ENCODE measurements at places on chromosomes 16 and 17.

GRCh38 chr16:8948831-8949230 lies 14.9 kb downstream of the USP7 start:
- no peak for DNase-seq

- no peak for DNase-seq
Measured at GRCh38 chr17:1390432-1391367, 9.3 kb downstream of the YWHAE start.

DNA sequence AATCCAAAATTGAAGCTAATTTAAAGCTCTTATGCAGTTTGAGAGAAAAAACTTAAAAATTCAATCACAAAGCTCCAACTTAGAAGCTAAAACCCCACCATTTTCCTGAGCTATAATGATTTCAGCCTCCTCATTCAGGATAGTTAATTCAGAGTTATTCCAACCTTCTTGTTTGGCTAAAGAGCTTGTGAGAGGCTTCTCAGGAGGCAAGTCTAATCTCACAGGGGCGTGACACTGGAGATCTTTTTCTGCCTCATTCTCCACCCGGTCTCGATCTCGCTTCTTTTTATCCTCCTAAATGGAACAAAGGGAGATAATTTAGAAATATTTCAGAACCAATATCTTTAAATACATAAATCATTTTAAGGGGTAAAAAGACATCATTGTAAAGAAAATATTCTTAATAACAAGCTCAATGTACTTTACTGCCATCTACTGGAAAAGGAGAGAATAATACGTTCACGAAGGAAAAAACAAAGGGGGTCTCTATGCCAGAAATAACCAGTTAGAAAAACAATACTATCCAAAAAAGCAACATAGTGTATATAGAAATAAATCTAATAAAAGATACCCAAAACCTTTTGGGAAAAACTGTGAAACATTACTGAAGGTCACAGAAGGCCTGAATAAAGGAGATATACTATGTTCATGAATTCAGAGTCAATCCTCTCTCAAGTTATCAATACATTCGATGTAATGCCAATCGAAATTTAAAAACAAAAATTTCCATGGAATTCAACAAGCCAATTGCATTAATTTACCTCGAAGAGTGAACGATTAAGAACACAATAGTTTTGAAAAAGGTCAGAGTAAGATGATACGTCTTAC lies 13.9 kb downstream of the BRD7 start:
- no peak for DNase-seq

GRCh38 chr16:58733248-58733670 lies 857 bp downstream of the GOT2 start:
- DNase-seq, result no peak

- DNase-seq, result no peak
Measured at GRCh38 chr17:74738051-74738996, 1.3 kb downstream of the RAB37 start.

GRCh38 chr16:30996985-30997724 lies 12.1 kb downstream of the HSD3B7 start:
- peak; percentile 53 for DNase-seq

DNA sequence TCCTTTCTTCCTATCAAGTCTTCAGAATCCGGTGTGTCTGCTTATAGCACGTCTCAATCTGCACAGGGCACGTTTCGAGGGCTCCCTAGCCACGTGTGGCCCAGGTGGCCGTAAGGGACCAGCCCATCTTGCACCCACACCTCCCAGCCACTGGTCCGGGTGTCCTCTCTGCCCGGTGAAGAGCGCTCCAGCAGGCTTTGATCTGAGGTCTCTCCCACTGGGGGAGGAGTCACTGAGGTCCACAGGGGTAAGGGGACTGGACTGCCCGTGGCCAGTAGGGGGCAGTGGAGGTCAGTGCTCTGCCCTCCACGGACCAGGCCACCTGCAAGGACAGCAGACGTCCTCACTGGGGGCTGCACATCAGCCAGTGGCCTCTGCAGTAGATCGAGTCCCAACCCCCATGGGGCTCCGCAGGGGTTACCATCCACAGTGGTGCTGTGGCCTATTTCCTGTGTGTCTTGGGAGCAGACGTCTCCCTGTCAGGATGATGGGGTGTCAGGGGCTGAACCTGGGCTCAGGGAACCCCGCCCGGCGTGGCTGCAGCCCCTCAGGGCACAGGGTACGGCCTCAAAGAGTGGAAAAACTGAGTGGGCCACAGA lies 204.1 kb upstream of the CIBAR2 start:
- no peak for DNase-seq

- DNase-seq, result no peak
Measured at GRCh38 chr16:22417019-22417418, 42.6 kb upstream of the CDR2 start.

- DNase-seq, result no peak
Measured at GRCh38 chr16:82459580-82460256, 167.1 kb upstream of the CDH13 start.

GRCh38 chr17:8696426-8696825 lies 48.2 kb downstream of the CCDC42 start:
- no peak for DNase-seq

GRCh38 chr17:63282455-63282854 lies 163.7 kb downstream of the CYB561 start:
- DNase-seq, result no peak

DNA sequence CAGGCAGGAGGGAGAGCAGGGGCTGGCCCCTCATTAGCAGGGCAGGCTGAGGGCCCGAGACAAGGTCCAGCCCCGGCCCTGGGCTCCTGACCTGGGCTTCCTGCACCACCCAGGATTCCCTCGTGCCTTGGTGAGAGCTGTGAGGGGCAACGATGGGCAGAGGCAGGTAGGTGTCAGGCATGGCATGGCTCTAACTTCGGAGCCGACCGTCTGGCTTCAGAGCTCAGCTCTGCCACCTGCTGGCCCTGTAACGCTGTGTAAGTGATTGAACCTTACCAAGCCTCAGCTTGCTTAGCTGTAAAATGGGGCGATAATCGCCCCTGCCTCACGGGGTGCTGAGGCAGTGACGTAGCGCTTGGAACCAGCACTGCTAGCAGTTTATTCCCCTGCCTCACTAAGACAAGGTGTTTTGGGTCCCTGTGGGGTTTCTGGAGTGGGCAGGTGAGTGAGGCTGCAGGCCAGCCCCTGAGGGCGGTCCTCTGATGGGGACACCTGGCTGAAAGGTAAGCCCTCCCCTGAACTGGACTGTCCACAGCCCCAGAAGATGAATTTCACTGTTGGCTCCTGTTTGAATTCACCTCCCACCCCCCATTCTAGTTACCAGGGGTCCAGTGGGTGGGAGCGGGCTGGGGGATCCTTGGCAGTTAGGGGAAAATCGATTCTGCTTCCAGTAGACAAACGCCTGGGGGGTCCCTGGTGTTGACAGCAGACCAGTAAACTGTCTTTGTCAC lies 184.8 kb upstream of the GSE1 start:
- no peak for DNase-seq

GRCh38 chr17:76700617-76701470 lies 9.9 kb downstream of the MXRA7 start:
- DNase-seq, result no peak

DNA sequence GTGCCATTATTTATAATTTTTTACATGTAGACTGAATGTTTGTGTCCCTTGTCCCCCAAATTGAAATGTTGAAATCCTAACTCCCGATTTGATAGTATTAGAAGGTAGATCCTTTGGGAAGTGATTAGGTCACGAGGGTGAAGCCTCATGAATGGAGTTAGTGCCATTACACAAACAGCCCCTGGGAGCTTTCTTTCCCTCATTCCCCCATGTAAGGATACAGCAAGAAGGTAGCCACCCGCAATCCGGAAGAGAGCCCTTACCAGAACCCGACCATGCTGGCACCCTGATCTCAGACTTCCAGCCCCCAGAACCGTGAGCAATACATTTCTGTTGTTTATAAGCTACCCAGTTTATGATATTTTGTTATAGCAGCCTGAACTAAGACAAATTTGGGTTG lies 143.2 kb downstream of the NPIPB5 start:
- no peak for DNase-seq

DNA sequence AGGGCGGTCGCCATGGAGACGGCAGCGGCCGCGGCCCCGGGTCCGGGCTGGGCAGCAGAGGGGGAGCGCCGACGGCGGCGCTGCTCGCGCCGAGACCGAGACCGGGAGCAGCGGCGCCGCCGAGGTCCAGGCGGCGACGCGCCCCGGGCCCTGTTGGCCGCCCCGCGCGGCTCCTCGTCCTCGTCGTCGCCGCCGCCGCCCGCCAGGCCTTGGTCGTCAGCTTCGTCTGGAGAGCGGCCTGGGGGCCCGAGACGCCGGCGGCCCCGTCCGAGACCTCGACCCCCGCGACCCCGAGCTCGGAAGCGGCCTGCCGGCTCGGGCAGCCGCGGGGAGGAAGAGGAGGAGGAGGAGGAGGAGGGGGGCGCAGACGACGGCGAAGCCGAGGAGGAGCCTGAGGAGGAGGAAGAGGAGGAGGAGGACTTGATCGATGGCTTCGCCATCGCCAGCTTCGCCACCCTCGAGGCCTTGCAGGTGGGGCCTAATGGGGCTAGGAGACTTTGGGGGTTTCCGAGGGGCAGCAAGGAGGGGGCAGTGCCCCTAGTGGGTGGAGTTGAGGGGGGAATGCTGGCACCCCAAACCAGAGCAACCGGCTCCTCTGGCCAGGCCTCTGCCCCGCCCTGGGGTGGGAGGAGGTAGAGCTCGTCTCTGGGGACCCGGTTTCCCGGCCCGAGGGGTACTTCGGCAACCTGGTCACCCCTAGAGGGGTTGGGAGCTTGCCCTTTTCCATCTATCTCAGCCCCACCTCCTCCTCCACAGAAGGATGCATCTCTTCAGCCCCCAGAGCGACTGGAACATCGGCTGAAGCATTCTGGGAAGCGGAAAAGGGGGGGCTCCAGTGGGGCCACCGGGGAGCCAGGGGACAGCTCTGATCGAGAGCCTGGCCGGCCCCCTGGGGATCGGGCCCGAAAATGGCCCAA lies 1.5 kb downstream of the FBRS start:
- no peak for DNase-seq

GRCh38 chr16:54631782-54632181 lies 298.9 kb upstream of the IRX5 start:
- no peak for DNase-seq

GRCh38 chr17:62687997-62688396 lies 60.5 kb downstream of the MRC2 start:
- DNase-seq, result no peak

DNA sequence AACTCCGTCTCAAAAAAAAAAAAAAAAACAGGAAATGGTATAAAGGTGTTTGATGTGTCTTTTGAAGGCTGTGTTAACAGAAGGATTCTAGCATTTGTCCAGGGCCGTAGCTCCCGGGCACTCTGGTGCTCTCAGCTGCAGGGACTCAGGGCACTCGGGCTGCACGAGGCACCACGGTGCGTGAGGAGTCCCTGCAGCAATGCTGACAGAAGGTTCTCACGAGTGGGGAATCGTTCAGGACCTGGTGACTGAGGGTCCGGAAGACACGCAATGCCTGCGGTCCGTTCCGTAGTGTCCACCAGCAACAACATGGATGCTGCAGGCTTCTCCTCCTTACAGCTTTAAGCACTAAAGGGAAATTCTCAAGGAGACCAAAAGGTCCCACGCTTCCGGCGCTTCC lies 12.6 kb upstream of the FAAP100 start:
- no peak for DNase-seq

GRCh38 chr17:75335315-75335714 lies 46.1 kb upstream of the SLC25A19 start:
- DNase-seq, result no peak

GRCh38 chr17:57090560-57091185 lies 5.6 kb downstream of the AKAP1 start:
- DNase-seq, result no peak

DNA sequence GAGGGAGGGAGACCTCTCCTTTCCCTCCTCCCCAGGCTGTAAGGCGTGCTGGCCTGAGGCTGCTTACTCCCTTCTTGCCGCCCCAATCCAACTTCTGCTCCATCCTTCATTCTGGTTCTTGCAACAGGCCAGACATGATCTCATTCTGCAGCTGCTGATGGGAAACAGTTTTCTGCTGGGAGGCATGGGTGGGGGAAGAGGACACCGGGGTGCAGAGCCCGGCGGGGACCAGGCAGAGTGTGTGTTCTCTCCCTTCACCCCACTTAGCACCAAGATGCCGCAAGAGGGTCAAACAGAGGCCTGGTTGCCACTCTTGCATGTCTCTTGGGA lies 1.4 kb downstream of the SARM1 start:
- no peak for DNase-seq

- no peak for DNase-seq
Measured at GRCh38 chr17:78438271-78438691, 59.8 kb downstream of the PGS1 start.

DNA sequence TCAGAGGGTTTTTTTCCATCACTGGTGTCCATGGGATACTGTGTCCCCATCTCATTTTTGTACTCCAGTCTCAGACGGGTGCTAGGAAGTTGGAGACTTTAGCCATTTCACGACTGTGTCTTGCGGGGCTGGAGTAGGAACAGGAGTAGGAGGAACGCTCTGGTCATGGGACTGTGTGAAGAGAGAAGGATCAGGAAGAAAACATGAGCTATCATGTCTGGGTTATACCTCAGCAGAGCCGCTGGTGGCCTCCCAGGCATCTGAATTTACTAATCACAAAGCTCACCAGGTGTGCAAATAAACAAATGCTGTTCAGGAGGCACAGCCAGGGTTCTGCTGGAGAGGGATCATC lies 225.4 kb downstream of the SEC14L1 start:
- no peak for DNase-seq

DNA sequence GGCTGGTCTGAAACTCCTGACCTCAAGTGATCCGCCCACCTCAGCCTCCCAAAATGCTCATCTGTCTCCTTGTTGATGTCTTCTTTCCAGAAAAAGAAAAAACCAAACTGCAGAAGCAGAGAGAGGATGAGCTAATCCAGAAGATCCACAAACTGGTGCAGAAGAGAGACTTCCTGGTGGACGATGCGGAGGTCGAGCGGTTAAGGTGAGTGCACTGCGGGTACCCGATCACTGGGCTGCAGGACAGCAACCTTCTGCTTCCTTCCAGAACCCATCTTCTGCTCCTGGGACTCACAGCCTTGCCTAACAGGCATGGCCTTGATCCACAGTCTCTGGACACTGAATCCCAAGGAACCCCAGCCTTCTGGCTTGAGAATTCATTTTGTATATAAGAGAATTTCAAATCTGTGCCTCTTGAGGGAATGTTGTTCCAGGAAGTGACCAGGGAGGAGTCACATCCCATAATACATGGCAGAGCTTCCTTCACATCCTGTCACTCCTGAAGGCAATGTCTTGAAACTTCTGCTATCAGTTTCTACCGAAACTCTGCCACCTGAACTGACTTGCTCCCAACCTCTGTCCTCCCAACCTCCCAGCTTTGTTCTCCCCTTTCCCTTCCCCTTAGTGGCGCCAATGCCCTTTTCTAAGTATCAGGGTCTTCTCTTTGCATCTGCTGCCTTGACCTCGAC lies 61.7 kb downstream of the MARF1 start:
- no peak for DNase-seq

Data from stimulated activated CD8-positive, alpha-beta memory T cell treated with anti-CD3 and anti-CD28 coated beads, Interleukin-4, amount 100 ng/mL, for 4 hours (primary cell).